ENCODE measurements at places on chromosomes 3 and 15.

- DNase-seq, result no peak
These were observed 506.2 kb upstream of the ZNF385D start for GRCh38 chr3:22257252-22257651.

- no peak for DNase-seq
These were observed 66.9 kb downstream of the BFSP2 start for GRCh38 chr3:133466531-133467386.

DNA sequence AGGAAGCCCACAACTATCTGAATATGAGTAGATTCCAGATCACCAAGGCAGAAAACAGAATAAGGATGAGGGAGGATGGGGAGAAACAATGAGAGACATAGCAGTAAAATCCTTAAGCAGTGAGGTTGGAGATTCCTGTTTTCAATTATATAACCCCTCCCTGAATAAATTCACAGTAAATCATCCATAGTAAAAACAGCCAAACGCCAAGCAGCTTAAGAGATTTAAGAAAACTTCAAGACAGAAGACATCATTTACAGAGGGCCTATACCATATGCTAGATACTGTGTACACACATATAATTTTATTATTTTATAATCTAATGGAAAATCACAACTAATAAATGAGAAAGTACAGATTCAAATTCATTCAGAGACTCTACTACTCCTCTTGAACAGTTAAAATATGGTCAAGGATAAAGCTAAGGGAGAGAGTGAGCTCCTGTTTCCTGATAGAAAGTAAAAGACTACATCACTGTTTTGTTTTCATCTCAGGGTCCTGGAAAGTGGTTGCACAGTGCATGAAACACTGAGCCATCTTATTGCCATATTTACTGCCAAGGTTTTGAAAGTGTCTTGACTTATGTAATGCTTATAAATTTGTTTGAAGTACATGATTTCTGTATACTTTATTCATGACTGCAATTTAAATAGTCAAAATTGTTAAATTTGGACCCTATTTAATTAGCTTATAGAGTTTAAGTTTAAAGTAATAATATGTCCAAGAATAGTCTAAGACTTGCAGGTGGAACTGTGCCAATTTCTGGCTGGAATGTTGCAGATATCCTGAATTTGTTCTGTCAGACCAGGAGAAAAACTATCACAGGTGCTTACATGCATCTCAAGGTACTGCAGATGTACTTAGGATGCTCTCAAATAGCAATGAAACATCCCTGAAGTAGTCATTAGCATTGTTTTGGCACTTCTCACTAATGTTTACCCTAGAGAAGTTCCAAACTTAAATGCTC is 141.4 kb downstream of the TBL1XR1 start:
- no peak for DNase-seq

GRCh38 chr15:66651913-66652642 is 50.0 kb upstream of the SMAD6 start:
- DNase-seq, result no peak

- DNase-seq, result no peak
These were observed 14.8 kb upstream of the TMEM108 start for GRCh38 chr3:133023362-133023761.

- peak; percentile 45 for DNase-seq
These were observed 45.0 kb downstream of the ESYT3 start for GRCh38 chr3:138479438-138479863.

GRCh38 chr3:36511791-36512486 is 131.6 kb downstream of the STAC start:
- DNase-seq, result no peak

- no peak for DNase-seq
These were observed 567.9 kb downstream of the GOLGA6L6 start for GRCh38 chr15:19973718-19974117.

DNA sequence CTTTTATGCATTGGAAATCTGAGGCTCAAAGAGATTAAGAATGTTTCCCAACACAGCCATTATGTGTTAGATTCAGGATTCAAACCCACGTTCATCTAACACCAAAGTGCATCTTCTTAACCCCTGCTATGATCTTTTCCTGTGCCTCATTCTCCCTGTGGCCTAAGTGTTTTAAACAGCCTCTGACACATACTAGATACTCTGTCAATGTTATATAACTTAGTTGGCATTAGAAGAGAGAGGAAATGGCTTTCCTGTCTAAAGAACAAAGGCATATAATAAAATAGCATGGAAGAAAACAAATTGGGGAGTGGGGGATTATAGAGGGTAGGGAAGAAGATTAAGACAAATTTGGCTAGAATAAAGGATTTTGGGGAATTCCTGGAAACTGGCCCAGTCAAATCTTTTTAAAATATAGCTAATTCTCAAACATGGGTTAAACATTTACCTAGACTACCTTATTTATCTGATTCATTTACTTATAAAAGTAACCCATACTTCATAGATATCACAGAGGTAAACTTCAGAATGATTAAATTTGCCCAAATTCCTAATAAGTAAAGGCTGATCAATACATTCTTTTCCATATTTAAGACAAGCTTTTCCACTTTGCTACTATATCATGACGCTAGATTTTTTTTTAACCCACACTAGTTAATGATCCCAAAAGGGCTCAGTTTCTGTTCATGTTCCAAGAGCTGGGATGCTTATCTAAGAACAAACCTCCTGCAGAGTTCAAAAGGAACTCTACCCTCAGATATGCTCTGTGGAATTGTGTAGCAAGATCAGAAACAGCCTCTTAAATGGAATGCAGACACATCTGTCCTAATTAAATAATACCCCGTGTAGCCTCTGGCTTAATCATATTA is 122.9 kb upstream of the PTPRG start:
- DNase-seq, result no peak

DNA sequence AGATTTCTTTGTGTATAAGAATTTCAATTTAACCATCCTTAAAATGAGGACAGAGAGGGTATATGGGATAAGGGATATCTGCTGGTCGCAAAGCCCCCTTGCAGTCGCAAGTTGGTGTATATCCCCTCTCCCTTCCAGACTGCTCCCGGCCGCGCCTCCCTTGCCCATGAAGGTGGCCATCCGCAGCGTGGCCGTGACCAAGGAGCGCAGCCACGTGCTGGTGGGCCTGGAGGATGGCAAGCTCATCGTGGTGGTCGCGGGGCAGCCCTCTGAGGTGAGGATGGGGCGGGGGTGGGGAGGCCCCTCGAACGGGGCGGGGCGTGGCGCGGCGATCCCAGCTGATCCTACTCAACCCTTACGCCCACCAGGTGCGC is 29.4 kb downstream of the NBEAL2 start:
- no peak for DNase-seq

GRCh38 chr3:53996141-53996874 is 104.6 kb upstream of the SELENOK start:
- DNase-seq, result no peak

DNA sequence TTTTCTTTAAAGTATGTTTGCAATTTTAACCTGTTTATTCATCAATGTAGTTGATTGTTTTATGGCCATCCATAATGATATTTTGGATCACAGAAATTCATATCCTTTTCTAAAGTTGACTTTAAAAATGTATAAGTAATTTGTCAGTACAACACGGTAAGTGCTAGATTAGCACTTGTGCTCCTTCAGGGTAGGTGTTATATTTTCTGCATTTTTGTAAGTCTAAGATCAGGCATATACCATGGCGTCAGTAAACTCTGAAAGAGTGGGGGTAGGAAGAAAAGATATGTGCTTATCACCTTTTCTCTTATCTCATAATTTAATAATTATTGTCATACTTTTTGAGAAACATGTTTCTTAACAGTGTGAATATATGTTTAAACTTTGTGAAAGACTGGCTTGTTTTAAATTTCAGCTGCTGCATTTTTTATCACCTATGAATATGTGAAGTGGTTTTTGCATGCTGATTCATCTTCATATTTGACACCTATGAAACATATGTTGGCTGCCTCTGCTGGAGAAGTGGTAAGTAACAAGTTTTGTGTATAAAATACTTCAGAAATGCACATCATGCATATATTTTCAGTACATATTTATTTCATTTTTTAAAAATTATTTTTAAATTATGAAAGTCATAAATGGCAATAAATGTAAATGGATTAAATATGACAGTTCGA is 22.1 kb downstream of the SLC25A26 start:
- DNase-seq, result no peak

GRCh38 chr3:50737906-50738598 is 63.3 kb downstream of the DOCK3 start:
- no peak for DNase-seq

DNA sequence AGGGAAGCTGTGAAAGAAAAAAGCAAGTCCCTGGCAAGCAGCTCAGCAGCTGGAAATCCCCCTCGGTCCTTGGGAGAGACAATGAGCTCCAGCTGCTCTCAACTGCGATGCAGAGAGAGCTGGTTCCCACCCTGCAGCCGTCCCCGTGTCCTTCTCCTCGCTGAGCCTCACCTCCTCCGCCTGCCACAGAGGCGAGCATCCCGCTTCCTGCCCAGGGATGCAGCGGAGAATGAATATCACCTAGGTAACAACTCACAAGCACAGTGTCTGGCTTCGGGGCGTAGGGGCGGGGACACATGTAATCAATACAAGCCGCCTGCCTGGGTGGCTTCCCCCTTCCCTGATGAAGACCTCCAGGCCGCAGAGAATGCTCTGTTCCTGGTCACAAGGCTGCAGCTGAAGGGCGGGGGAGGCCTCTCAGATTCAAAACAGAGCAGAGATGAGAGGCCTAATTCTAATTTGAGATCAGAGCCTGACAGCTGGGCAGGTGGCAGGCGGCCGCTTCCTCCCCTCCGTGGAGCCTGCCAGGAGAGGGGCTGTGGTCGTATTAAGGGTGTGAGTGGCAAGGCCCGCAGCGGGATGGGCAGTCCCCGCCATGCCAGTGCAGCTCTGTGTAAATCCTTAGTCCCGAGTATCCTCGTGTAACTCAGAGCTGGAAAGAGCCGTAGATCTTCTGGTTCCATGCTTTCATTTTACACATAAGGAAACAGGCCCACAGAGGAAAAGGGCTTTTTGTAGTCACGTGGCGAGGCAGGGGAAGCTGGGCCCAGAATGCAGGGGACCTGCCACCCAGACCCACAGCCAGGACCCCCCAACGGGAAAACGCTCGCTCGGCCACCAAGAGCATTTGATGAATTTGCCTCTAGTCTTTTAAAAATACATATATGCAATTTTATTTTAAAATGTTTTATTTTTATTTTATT is 24.3 kb downstream of the ZDHHC19 start:
- no peak for DNase-seq

- DNase-seq, result no peak
These were observed 200.5 kb downstream of the PTPRG start for GRCh38 chr3:61761694-61762430.

- peak; percentile 78 for DNase-seq
These were observed 350.6 kb upstream of the IL12A start for GRCh38 chr3:159637883-159638542.

DNA sequence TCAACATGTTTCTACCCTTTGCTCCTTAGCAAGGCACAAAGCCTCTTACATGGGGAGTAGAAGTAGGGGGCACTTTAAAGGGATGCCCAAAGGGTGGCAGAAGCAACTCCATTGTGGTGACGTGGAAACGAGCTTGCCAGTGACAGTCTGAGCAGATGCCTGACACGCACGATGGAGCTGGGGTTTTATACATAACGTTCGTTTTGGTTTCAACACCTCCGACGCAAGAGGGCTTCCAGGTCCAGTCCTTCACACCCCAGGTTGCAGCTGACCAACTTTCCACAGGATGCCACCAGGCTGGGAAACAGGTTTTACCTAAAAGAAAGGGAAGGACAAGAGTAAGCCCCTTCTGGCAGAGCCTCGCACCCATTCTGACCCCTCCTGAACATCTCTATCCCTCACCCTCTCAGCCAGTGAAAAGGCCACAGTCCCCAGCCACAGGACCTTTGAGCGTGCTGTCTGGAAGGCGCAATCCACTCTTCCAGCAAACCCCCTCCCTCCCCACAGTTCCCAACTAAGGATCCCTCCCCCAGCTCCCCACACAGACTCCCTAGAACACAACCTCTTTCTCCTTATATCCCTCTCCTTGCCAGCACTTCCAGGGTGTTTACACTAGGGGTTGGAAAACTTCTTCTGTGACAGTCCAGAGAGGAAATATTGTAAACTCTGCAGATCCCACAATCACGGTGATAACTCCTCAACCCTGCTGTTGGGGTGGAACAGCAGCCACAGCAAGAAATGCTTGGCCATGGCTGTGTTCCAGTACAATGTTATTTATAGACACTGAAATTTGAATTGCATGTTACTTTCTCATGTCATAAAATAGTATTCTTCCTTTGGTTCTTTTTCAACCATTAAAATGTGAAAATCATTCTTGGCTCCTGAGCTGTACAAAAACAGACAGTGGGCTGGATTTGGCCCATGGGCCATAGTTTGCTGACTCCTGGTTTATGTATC is 36.2 kb downstream of the FAM174B start:
- no peak for DNase-seq

GRCh38 chr3:11199902-11200845 is 45.9 kb downstream of the HRH1 start:
- DNase-seq, result peak; percentile 53

DNA sequence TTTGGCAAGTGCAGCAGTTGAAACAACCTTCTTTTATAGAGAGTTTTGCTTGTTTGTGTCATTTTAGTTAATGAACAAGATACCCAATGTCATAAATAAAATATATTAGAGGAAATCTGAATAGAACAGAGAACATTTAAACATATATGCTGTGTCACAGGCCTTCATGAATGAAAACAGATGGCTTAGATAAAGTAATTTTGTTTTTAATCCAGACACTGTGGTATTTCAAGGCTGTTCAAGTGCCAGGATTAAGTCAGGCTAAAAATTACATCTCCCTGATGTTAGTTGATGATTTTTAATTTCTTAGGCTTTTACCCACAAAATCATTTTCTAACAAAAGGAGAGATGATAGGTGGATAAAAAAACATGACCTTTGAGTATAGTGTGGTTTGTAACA is 4.9 kb upstream of the ACKR4 start:
- DNase-seq, result no peak

DNA sequence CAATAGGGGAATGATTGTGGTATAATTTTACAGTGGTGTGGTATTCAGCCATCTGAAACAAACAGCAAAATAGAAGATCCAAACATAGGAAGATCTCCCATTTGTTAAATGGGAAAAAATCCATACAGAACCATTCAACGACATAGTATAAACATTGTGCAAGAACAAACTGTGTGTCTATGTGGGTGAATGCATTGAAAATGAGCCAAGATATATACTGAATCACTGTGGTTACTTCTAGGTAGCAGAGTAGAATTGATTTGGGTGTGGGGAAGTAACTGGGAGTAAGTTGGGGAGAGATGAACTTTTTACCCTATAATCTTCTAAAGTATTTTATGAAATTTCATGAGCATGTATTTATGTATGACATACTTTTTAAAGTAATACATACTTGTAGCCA is 123.1 kb upstream of the UMPS start:
- DNase-seq, result peak; percentile 48

GRCh38 chr3:157861076-157861765 is 245.0 kb downstream of the SHOX2 start:
- peak; percentile 13 for DNase-seq

DNA sequence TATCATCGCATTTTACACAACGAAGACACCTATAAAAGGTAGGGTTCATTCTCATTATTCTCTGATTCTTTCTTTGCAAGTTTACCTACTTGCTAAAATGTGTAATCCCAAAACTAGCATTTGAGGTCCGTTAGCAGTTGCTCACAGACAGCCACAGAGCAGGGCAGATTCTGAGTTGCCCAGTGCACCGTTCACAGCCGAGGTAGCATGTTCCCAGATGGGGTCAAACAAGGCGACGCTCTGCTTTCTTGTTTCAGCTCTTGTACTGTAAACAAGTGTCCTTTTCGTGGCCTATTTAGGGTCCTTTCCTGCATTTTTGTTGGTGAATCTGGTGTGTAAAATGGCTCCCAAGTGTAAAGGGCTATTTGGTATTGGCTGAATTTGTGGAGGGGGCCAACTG is 3.1 kb downstream of the PPP1R2 start:
- no peak for DNase-seq

GRCh38 chr15:58293622-58294550 is 137.9 kb upstream of the LIPC start:
- no peak for DNase-seq
